ENCODE measurements at places on chromosomes 13 and 19.

- DNase-seq, result no peak
Observed at GRCh38 chr13:25679159-25679558, 307.4 kb downstream of the ATP8A2 start.

- DNase-seq, result no peak
Observed at GRCh38 chr13:60511637-60512036, 114.6 kb downstream of the TDRD3 start.

DNA sequence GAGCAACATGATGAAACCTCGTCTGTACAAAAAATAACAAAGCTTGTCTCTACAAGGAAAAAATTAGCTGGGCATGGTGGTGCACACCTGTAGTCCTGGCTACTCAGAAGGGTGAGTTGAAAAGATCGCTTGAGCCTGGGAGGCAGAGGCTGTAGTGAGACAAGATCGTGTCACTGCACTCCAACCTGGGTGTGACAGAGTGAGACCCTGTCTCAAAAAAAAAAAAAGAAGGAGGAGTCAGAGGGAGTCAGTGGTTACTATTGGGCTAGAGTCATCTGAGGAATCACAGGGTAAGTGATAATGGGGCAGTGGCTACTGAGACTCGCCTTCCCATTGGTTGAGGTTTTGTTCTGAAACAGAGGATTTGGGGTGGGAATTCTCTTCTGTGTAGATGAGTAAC is 1.9 kb upstream of the GPI start:
- DNase-seq, result no peak

GRCh38 chr13:101262306-101262705 is 154.0 kb downstream of the NALCN start:
- DNase-seq, result no peak

GRCh38 chr13:23630349-23631093 is 60.3 kb downstream of the TNFRSF19 start:
- no peak for DNase-seq

DNA sequence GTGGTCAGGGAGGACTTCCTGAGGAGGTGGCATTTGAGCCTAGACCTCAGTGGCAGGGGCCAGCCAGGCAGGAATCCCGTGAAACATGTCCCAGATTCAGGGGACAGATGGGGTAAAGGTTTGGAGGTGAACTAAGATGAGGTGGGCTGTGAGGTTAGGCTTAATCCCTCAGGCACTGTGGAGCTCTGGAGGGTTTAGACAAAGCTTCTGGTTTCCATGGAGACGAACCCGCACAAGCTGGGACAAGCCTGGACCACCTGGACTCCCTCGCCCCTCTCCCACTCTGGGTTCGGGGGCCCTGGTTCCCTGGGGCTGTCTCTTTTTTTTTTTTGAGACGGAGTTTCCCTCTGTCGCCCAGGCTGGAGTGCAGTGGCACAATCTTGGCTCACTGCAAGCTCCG is 15.7 kb downstream of the TJP3 start:
- no peak for DNase-seq

- no peak for DNase-seq
Observed at GRCh38 chr13:34459856-34460255, 482.2 kb upstream of the NBEA start.

GRCh38 chr13:28637714-28638355 is 21.1 kb upstream of the POMP start:
- no peak for DNase-seq

- no peak for DNase-seq
Observed at GRCh38 chr19:55077106-55077505, 1.4 kb downstream of the EPS8L1 start.

DNA sequence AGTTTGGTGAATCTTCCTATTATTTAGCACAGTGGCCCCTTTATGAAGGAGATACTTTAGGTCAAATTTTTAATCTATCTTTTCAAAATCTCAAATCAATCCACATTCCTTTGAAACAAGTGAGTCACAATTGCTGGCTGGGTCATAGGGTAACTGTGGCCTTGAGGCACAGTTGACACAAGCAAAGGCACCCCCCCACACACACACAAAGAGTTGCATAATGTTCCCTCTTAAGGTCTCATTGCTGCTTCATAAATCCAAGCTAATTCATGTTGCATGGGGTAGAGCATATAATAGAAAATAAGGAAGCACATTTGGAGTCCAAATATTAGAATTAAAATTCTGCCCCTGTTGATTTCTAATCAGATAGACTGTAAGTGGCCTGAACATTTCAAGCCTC is 171.5 kb downstream of the DLEU7 start:
- DNase-seq, result no peak

- DNase-seq, result no peak
Observed at GRCh38 chr19:2186071-2186846, 22.5 kb downstream of the DOT1L start.

DNA sequence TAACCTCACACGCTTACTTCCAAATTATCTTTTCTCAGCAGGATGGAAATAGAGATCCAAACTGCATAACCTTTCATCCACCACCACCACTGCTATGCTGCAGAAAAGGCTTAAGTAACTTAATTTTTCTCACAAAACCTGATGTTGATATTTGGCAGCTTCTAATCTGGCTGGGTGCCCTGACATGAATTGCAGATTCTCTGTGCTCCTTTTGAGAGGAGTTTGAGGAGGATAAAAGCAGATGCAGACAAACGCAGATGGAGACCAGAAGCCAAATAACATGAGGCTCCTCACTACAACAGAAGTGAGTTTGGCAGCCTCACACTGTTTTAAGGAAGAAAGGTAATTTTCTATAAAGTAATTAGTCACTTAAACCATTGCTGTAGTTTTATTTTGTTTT is 646.2 kb upstream of the ATXN8OS start:
- no peak for DNase-seq

DNA sequence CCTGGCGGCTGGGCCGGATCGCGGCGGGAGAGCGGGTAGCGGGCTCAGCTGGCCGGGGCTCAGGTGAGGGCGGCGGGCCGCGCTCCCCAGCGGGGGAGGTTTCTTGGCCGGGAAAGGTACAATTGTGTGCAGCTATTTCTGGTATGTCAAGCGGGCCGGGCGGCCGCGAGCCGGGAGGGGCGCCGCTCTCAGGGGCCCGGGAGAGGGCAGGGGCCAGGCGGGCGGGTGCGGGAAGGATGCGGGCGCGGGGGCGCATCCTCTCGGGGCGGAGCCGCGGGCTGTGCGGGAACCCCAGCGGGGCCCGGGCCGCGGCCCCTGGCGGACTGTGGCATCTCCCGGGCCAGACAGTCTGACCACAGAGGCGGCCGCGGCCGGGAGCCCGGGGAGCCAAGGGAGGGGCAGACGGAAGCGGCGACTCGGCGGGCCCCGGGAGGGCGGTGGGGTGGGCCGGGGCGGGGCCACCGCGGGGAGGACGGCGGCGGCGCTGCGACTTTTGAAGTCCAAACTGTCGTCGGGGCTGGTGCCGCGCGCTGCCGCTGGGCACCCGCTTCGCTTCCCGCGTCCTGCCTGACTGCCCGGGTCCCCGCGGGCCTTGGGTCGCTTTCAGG is at the start of gene LMO7:
LMO7 (plus strand) TSS at position 503 of the 608 bp plus-strand sequence. CDS start 328 bp downstream, outside the sequence.
- DNase-seq, result peak; percentile 42

GRCh38 chr13:48532256-48532505 is 699 bp downstream of the RCBTB2 start:
- DNase-seq, result no peak

- DNase-seq, result no peak
Observed at GRCh38 chr13:99743094-99743493, 228.5 kb downstream of the ZIC5 start.

- DNase-seq, result no peak
Observed at GRCh38 chr13:85997587-85997986, 198.4 kb upstream of the SLITRK6 start.

- peak; percentile 44 for DNase-seq
Observed at GRCh38 chr19:1672038-1672768, 19.8 kb upstream of the TCF3 start.

DNA sequence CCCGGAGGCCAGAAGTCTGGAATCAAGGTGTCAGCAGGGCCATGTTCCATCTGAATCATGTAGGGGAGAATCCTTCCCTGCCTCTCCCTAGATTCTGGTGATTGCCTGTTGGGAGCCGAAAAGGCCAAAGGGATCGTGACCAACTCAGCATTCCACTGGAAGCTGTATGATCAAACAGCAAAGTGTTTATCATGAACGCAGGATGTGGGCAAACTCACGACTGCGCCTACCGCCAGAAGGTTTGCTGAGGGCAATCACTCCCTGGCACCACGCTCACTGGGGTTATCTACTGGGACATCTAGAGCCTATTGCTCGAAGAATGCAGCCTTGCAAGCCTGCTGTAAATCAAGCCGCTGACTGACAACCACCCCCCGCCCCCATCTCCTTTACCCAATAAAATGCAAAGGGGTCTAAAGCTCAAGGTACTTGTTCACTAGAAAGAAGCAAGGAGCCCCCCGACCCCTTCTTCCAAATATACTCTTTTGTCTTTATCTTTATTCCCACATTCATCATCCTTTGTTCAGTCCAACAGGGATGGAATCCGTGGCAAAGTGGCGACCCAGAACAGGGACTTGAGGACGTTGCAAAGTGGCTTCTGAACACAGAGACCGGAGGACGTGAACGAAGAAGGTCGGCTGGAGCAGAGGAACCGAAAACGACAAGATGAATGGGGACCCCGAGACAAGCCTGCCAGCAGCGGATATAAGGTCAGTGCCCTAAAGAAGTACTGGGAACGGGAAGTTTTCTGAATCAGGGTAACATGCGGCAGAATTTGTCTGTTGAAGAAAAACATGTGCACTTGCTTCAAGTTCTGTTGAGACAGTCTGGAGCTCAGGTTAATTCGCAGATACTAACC is 16.8 kb downstream of the CLEC4M start:
- no peak for DNase-seq

GRCh38 chr19:50780753-50781435 is 9.3 kb upstream of the ACP4 start:
- no peak for DNase-seq

DNA sequence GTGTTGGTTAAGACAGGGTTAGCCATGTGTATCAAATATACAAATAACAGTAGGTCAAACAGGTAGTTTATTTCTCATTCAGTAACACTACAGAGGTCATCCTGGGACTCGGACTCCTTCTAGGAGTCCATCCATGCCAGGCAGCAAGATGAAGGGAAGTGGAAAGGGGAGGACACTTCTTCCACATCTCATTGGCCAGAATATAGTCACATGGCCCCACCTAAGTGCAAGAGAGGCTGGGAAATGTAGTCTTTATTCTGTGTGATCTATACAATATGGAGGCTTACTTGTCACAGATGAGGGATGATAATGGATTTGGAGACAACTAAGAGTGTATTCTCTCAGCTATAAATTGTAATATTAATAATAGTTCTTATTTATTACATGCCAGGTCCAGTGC is 31.1 kb downstream of the RDH8 start:
- no peak for DNase-seq

DNA sequence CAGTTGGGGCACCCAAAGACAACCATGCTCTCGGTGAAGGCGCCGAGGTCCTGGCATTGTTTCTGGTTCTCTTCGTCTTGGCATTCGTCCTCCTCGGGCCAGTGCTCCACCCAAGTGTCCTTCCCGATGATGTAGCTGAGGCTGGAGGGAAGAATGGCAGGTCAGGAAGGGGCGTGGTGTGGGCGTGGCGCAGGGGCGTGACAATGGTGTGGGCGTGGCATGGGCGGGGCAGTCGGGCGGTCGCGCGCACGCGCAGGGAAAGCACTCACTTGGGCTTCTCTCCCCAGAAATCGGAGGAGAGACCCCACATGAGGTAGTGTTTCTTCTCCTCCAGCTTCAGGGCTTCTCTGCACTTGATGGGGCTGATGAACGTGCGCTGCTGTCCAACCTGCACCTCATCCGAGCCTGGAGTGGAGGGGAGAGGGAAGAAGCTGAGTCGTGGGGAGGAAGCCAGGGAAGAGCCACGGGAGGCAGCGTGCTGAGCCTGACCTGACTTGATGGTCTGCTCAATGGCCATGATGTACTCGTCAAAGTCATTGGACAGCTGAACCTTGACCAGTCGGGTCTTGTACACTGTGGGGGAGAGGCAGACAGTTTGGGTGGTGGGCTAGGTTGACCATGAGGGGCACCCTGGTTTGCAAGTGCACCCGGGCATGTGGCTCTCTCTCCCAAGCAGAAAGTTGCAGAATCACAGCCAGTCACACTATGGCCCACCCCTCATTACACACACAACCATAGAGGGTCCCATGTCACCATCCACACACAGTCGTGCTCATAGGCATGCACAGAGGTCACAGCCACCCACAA is 8.1 kb upstream of the TNFSF14 start:
- peak; percentile 17 for DNase-seq

- DNase-seq, result no peak
Observed at GRCh38 chr13:59823486-59823885, 340.2 kb downstream of the DIAPH3 start.

GRCh38 chr13:21796066-21796465 is 125.2 kb downstream of the FGF9 start:
- no peak for DNase-seq

GRCh38 chr13:33547035-33547434 is 261.5 kb upstream of the STARD13 start:
- no peak for DNase-seq

- DNase-seq, result no peak
Observed at GRCh38 chr19:7993560-7993959, 11.9 kb downstream of the ELAVL1 start.

- no peak for DNase-seq
Observed at GRCh38 chr19:53960886-53961285, 1.9 kb upstream of the CACNG8 start.

DNA sequence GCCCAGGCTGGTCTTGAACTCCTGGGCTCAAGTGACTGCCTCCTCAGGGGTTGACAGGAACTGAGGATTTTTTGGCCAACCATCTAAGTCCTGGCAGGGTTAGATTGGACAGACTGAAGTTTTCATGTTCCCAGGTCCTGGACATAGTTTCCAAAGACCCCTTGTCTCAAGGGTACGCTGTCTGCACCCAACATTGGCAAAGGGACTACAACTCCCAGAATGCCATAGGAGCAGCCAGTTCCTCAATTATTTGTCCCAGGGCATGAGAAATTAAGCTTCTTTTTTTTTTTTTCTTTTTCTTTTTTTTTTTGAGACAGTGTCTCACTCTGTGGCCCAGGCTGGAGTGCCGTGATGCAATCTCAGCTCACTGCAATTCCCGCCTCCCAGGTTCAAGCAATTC is 6.9 kb downstream of the GYS1 start:
- no peak for DNase-seq

GRCh38 chr19:16224293-16225045 is 26.8 kb downstream of the AP1M1 start:
- no peak for DNase-seq

DNA sequence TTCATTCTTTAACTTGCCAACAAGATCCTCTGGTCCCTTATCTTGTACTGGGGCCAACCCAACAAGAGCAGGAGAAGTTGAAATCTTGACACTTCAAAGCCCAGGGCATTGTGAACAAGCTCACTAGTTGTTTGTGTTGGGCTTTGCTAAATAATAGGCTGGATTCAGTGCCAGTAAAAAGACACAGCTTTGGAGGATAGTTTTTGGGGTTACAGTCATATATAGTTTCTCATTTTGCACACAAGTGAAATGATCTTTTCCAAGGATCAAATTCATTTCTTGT is 30.3 kb upstream of the LRCH1 start:
- no peak for DNase-seq

Data from CD4-positive, alpha-beta T cell treated with Interleukin-6 at 100 ng/mL for 8 hours (primary cell).